ENCODE measurements at places on chromosomes 13 and 19. TPM values are rescaled to one million over a fixed set of nuclear protein-coding genes. Genes with fewer than 3 reads are reported as not detected.

The GNG8 gene
- 2.5 TPM for polyA plus RNA-seq

The ZSCAN18 gene
- polyA plus RNA-seq: 114 TPM

The AZU1 gene
- polyA plus RNA-seq: 0.76 TPM

The CYP2S1 gene
- polyA plus RNA-seq: 0.46 TPM

The IRGC gene
- polyA plus RNA-seq: not detected

The GJB2 gene
- polyA plus RNA-seq: 5.6 TPM

The KLK5 gene
- polyA plus RNA-seq: 2.6 TPM

The DHDH gene
- 6.7 TPM for polyA plus RNA-seq

The SHANK1 gene
- polyA plus RNA-seq: 7.2 TPM

- no peak for DNase-seq
Observed at GRCh38 chr19:28065026-28065425, 1147.9 kb downstream of the UQCRFS1 start.

DNA sequence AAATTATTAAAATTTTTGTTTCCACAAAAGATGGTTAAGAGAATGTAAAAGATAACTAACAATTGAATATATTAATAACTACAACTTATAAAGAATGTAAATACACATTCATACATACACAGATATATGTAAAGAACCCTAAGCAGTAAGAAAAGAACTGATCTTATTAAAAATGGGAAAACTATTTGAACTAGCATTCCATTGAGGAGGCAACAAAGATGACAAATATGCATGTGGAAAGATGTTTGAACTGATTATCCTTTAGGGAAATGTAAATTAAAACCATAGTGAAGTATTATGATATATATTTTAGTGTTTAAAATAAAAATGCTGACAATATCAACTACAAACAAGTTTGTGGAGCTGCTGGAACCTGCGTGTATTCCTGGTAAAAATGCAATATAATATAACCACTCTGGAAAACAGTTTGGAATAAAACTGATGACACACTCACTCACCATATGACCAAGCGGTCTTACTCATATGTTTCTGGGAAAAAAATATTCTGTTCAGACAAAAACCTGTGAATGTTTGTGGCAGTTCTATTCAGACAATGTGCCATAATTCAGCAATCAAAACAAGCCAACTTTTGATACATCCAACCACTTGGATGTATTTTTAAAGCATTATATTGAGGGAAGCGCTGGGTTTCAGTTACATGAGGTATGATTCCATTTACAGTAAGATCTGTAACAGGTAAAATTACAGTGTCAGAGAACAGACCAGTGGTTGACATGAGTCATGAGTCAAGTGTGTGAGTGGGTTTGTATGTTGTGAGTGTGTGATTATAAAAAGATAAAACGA, 694.4 kb upstream of the SLITRK5 start:
- DNase-seq: no peak

GRCh38 chr19:16788479-16788878, 40.7 kb upstream of the SIN3B start:
- DNase-seq: no peak

DNA sequence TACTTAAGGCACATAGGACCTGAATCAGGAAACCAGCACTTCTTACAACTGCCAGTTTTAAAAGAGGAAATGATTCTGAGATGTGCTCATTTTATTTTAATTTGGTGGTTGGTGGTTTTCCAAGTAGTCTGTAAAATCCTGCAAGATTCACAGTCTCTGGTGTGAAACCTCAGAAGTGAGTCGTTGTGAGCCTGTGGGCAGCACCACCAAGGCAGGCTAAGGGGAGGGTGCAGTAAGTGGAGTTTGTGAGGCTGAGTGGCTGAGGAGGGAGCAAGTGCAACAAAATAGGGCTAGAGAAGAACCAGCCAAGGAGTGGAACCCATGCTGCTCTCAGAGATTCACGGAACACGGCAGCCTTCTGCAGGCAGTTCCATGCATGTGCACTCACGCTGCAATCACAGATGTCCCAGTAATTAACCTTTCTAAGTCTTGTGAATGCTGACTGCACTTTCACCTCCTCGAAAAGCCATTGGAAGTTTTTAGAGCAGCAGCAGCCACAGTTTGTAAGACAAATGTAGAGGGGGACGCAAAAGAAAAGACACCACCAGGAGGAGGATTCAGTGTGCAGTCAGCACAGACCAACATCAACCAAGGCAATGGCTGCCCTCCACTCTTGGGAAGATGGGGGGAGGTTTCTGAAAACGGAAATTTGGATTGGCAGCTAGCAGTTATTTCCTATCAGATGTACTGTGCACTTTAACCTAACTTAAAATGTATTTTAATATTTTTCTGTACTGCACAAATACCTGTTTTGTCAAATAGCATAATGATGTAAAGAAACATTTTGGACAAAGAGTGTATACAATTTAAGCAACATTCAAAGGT, 44.9 kb downstream of the ESD start:
- DNase-seq: no peak

DNA sequence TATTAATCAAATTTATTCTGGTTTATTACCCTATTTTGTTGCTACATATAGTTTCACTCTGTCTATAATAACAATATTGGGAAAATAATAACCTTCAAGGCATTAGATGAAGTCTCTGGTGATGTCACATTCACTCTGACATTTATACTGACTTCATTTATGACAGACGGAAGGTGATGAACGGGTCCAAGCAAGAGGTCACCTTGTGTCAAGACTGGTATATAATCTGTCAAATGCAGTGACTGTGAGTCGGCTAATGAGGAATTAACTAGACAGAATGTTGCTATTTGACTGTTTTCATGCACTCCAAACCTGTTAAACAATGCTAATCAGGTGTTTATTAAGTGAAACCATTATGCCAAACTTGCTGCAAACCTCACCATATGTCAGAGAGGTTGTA, 800.5 kb upstream of the KLHL1 start:
- DNase-seq: no peak

DNA sequence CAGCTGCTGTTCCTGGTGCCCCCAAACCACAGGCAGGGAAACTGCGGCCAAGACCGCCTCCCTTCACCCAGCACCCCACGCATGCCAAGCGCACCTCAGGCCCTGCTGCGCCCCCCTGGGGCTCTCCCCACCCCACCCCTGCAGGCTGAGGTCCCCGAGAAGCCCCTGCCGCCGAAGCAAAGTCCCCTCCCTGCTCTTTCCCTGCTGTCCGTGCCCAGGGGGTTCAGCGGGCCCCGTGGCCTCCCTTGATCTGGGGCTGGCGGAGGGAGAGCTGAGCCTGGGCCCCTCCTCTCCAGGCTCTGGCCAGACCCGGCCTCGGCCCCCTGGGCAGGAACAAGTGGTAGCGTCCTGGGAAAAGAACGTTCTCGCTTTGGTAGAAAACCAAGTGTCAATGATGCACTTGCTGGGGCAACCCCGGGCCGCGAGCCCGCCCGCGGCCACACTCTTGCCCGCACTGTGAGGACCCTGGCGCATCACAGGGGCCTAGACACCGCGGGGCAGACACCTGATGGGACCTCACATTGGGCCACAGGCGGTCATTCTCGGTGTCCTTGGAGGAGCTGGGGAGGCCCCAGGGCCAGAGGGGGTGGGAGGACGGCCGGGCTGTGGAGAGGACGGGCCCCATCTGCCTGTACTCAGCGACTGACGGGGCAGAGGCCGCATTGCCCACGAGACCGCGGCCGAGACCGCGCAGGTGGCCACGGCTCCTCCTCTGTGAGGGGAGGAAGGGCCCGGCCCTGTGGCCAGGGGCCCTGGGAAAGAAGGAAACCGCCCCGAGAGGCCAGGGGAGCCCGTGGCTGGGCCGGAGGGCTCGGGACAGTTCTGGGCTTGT, 29.0 kb downstream of the GPX4 start:
- no peak for DNase-seq

GRCh38 chr13:26362261-26362660, 108.3 kb downstream of the CDK8 start:
- DNase-seq: no peak

DNA sequence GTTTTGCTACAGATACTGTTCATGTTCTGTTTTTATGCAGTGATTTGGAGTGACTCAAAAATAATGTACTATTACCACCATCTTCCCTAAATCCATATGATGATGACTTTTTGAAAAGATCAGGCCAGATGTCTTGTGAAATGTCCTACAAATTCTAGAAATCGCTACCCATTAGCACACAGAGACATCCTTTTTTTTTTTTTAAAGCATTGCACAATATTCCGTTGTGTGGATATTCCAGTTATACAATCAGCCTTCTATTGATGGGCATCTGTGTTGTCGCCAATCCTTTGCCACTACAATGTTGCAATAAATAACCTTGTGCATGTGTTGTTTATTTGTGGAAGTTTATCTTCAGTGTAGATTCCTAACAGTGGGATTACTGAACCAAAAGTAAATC, 24.5 kb downstream of the ZDHHC20 start:
- DNase-seq: no peak

DNA sequence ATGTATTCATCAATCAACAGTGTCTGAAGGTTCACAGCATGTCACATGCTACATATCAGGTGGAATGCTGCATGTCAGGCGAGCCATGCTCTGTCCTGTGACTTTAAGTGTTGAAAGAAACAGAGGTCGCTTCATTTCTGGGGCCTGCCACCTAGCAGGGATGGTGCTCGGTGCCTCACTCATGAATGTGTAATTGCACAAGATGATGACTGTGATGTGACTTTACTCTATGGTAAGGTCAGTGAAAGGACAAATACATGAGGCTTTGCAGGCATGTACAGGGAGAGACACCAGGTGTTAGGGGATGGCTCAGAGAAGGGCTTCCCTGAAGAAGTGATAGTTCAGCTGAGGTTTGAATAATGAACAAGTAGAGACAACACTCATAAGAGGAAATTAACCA, 66.7 kb downstream of the FRY start:
- no peak for DNase-seq

DNA sequence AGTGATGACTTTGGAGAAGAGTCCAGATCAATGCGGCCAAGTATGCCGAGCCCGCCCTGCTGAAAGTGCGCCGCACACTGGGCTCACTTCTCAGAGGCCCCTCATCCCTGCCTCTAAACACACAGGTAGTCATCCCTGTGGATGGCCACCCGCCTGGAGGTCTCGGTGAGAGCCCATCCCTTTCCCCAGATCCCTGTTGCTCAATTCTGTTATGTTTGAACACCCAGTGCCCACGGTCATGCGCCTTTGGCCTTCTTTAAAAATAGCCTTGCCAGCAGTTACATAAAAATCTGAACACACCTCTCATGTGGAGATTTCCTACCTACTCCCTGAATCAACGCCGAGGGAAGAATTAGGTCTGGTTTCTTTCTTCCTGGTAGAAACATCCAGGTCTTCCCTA, 11.9 kb downstream of the ELAVL1 start:
- no peak for DNase-seq

- no peak for DNase-seq
Observed at GRCh38 chr13:66492479-66492878, 737.7 kb downstream of the PCDH9 start.

DNA sequence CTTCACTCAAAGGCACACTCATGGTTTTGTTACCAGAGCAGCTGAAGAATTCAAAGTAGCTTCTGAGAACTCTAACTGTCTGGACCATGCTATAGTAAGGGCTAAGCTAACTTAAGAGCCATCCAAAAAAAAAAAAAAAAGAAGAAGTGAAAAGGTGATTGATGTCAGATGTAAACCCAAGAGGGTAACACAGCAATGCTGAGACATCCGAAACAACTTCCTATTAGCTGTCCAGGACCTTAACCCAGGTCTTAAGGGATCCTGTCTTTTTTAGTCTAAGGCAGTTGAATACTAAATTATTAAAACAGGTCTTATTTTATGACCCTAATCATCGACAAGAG, 11.2 kb upstream of the RAB20 start:
- no peak for DNase-seq

DNA sequence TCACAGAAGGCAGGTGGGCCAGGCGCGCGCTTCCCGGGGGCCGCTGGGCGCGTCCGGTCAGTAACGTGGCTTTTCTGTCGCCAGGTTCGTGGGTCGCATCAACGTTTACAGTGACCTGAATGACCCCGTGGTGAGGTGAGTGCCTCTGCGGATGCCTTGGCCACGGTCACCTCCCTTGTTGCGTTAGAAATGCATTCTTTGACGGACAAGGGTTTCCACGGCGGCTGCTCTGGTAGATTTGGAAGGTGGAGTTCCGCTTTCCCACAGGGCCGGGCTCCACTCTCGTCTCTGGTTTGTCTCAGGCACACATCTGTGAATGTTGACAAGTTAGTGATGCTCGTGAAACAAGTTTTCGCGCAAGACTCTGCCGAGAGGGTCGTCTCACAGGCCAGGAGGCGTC, 130.0 kb downstream of the ATP11A start:
- DNase-seq: no peak

DNA sequence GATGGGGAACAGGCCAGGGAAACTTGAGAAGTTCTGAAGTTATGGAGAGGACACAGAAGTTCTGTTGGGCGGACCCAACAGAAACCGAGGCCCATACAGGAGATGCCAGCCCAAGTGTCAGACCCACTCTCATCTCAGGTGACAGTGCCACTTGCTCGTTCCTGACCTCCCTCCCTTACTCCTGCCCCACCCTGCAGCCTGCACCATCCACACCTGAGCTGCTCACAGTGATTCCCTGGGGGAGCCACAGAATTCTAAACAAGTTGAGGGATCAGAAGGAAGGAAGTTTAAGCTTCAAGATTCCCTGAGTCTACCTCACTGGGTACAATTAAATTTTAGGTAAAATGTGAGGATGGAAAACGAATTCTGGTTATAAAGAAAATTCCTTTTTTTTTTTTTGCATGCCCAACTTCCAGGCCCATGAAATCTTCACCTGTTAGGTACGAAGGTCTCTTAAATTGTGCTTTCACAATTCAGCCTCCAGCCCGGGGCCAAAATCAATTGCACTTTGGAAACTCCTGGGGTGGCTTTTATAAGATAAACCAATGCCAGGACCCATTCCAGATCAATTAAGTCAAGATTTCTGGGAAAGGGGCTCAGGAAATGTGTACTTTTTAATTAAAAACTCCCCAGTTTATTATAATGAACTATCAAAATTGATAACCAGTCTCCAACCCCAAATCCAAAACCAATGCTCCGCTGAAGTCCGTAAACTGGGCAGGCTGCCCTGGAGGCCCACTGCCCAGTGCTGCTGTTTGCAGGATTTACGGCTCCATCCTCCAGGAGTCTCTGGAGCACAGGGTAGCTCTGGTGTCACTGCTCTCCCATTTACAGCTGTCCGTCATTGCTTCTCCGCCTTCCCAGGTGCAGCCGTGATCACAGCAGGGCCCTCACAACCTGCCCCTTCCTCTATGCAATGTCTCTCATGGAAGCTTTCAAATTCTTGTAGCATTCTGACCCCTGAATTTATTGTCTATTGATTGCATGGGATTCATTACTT, 643.5 kb downstream of the UQCRFS1 start:
- no peak for DNase-seq

GRCh38 chr19:55336101-55336500, 3.6 kb upstream of the KMT5C start:
- no peak for DNase-seq

DNA sequence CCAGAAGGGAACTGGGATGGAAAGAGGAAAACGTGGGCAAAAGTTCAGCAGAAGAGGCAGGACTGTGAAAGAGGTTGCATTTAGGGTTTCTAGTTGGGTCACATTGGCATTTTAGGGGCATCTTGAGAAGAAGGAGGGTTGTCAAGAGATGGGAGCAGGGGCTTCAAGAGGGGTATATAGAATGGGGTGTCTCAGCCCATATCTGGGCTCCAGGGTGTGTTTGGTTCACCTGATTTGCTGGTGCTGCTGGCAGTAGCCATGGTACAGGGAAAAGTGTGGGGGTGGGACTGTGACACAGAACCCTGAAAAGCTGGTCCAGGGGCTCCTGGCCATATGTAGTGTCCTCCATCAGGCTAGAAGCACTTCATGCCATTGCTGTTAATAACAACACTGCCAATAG, 22.5 kb downstream of the MAST3 start:
- no peak for DNase-seq

- no peak for DNase-seq
Observed at GRCh38 chr19:51386882-51387520, 773 bp downstream of the LIM2 start.
